ENCODE measurements at places on chromosomes 1 and 21.

GRCh38 chr1:186513526-186513925, 52.6 kb upstream of the PDC start:
- DNase-seq: no peak

DNA sequence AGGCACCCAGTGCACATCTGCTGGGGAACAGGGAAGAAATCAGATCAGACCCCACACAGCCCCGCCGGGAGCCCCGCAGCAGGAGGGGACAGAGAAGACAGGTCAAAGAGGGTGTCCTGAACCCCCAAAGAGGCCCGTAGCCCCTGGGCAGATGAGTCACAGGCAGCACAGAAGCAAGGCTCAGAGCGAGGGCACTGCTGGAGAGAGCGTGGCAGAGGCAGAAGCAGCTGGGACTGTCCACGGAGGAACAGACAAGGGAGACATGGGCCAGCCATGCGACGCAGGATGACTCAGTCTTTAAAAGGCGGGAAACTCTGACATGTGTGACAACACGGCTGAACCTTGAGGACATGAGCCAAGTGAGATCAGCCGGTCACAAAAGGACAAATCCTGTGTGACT, 14.5 kb upstream of the PRDM16 start:
- no peak for DNase-seq

- DNase-seq: no peak
Measured at GRCh38 chr1:164703463-164703862, 144.5 kb downstream of the PBX1 start.

DNA sequence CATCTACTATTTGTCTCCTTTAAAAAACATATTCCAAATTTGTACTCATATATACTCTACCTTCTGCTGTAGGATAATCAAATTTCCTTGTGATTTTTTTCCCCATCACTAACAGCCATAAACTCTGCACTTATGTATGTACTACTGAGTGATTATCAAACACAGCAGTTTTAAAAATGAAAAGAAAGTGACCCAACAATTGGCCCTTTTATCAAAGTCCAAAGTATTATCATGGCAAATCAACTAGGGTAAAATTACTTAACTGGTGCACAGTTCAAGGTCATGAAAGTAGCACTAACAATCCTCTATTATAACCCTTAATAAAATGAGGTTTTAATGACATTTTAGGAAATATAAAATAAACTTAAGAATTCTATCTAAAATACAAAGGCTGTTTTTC, 11.6 kb downstream of the ANGPTL3 start:
- no peak for DNase-seq

DNA sequence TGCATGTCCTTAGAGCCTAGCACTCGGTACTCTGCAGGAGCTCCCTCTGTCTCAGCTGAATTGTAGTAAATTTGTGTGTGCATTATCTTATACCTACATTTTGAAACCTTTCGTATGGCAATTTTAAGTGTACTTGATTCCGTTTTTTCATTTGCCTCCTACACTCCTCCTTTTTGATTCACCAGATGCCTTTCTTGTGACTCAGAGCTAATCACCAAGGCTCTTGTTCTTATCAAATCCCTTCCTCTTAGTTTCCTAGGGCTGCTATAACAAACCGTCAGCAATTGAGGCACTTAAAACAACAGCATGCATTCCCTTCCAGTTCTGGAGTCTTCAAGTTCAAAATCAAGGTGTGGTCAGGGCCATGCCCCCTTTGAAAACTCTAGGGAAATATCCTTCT, 261.0 kb downstream of the ASTN1 start:
- no peak for DNase-seq

DNA sequence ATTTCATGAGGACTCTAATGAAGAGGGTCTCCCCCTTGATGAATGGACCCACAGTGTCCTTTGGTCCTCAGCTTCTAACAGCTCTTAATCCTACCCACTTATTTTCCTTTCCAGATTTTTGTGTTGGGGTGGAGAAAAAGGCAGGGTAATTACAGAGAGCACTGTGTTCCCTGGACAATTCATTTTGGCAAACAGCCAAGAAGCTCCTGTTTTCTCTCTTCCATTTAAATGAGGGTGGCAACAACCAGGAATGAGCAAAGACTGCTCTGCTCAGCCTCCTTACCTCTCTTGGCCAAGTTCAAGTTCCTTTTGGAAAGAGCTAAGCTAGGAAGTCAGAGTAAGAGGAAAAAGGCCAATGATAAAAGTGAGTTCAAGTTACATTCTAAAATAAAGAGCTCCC, 11.9 kb downstream of the XKR8 start:
- no peak for DNase-seq

DNA sequence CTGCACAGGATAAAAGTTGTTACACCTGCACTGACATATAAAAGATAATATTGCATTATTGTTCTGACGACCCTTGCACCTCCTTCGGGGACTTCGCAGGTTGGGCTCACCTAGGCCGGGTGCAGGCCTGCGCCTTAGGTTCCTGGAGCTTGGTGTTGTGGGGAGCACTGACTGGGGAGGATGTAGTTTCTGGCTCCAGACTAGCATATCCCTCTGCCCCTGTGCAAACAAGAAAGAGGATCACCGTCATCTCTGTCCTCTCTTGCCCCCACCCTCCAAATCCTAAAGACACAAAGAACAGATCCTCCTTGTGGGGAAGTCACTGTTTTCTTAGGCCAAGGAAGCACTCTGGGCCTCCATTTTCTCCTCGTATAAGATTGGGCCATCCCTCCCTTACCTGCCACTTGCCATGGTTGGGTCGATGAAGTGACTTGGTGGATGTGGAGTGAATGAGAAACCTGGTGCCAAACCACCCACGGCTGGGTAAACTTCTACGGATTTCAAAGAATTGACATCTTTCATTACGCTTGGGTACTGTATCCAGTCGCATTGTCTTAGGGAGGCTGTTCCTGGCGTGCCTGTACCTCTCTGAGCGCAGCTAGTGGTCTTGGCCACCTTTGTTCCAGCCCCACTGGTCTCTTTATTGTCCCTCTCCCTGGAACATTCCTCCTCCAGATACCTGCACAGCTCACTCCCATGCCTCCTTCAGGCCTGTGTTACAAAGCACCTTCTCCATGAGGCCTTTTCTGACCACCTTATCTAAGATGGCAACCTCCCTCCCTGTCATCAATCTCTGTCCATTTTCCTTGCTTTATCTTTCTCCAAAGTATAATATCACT, 34.4 kb upstream of the PKP1 start:
- no peak for DNase-seq

- no peak for DNase-seq
Measured at GRCh38 chr1:176869577-176869976, 294.9 kb downstream of the ASTN1 start.

GRCh38 chr1:201702936-201703335, 126.0 kb upstream of the IPO9 start:
- peak; percentile 34 for DNase-seq

DNA sequence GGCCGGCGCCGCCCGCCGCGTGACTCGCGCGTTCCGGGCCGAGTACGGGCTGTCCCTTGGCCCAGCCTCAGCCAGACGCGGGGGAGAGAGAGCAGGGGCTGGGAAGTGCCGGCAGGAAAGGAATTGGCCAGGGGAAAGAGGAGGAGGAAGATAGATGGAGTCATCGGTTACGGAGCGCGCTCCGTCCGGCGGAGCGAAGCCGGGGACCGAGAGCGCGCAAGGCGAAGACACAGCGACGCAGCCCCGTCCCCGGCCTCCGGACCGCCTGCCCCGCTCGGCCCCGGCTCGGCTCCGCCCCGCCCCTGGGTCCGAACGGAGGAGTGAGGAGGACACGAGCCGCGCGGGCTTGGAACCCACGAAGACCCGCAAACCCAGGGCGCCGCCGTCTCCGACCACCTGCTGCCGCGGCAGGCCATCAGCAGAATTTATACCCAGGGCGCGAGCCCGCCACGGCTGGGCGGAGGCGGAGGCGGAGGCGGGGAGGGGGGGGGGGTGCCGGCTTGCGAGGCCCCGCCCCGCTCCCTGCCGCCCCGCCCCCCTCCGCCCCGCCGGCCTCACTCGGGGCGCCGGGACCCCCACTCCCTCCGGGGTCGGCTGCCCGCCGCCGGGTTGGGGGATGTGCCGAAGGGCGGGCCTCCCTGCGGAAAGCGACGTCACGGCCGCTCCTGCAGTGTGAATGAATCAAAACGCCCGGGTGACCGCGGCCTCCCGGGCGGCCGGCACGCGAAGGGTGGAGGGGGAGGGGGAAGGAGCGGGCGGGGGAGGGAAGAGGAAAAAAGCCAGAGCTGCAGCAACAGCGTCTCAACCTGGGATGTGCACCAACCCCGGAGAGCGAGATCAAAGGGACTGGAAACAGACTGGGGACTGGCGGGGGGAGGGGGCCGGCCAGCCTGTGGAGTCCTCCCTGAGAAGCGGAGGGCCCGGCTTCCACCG, at the start of gene LHX4:
LHX4 (plus strand) TSS at position 782 of the 933 bp plus-strand sequence. CDS start 266 bp downstream, outside the sequence.
- no peak for DNase-seq

DNA sequence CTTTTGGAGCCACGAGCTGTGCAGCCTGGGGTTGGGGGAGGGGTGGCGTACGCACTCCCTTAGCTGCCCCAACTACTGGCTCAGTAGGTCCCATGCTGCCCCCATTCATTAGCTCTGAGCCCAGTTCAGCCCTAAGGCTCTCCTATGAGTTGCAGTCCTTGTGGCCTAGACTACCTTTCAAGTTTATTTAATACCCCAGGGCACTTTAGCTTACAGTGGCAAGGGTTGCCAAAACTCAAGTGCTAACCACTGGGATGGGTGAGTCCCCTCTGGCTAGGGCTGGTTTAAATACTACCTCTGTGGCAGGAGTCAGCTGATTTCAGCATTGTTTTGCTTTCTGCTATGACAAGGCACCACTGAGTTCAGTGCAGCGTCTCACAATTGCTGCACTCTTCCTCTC, 118.2 kb downstream of the ODF2L start:
- no peak for DNase-seq

GRCh38 chr21:14115646-14116045, 95.1 kb downstream of the LIPI start:
- DNase-seq: no peak

GRCh38 chr21:14603202-14603601, 57.1 kb upstream of the SAMSN1 start:
- DNase-seq: no peak

GRCh38 chr1:5404412-5405203, 587.6 kb downstream of the NPHP4 start:
- no peak for DNase-seq
